ENCODE measurements at places on chromosomes 5 and 9.

GRCh38 chr9:130639866-130640555 lies 24.4 kb upstream of the PRDM12 start:
- no peak for DNase-seq

- DNase-seq: no peak
Measured at GRCh38 chr5:88602584-88602983, 280.4 kb downstream of the MEF2C start.

DNA sequence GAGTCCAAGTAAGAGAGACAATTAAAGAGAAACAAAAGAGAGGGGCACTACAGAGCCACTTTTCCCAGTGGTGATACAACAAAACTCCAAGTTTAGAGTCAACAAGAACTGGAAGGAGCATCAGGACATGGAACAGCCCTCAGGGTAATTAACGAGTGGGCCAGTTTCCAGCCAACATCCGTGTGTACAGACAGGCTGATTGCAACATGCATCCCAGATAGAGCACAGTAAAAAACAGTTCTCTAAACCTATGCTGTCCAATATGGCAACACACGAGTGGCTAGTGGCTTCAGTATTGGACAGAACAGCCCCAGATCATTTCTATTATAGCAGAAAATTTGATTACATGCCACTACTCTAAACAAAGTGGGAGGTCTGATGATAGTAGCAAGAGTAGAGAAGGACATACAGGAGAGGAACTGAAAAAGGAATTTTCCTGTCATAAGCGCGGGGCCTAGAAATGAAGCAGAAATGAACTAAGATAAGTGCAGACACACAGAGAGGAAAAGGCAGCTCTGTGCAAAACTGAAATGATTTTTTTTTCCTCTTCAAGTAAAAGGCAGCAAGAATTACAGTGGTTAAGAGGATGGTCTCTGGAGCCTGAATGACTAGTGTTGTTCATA lies 175.6 kb upstream of the CCNG1 start:
- no peak for DNase-seq

GRCh38 chr9:97753975-97754374 lies 56.8 kb upstream of the XPA start:
- DNase-seq: no peak

DNA sequence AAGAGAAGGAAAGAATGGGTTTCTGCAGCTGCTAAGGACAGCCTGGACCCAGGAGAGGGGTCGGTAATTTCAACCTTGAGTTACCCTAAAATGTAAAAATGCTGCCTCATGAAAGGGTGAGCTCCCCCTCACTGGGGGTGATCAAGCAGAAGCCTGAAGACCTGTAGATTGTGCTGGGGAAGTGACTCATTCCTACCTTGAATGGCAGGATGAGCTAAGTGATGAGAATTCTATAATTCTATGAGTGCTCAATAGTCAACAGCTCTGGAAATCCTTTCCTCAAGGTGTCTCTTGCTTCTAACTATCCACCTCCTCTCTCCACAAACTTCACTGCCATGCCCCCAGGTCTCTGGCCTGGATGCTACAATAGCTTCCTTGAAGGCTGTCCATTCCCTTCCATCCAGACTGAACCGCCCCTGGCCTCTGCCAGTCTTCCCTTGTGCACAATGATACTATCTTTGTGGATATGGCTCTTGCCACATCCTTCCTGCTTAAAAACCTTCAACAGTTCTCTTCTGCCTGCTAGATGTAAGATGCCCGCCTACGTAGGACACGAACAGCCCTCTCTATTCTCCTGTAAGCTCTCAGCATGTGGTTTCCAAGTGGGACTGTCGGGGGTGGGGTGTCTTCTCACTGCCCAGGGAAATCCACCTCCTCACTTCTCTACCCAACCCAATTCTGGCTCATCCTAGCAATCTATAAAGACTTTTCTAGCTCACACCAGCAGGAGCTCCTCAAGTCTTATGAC lies 50.6 kb downstream of the PTPN3 start:
- no peak for DNase-seq

Measured in left ventricle myocardium inferior (tissue), 1 donor.